Naive thymus-derived CD4-positive, alpha-beta T cell (primary cell): ENCODE measurements at places on chromosomes 7 and 10. TPM values are rescaled to one million over a fixed set of nuclear protein-coding genes. Genes with fewer than 3 reads are reported as not detected.

GRCh38 chr7:142866361-142867096 is 11.7 kb downstream of the EPHB6 start:
- H3K4me1 ChIP-seq, result no peaks in the 10 kb centered on the region
- no peaks in the 10 kb centered on the region for H3K36me3 ChIP-seq
- no peak overlapping the region for H3K4me3 ChIP-seq
- no peak overlapping the region for H3K27ac ChIP-seq

Gene PDZD7
- 0.77 TPM for total RNA-seq

- no peaks in the 10 kb centered on the region for H3K36me3 ChIP-seq
- H3K27ac ChIP-seq, result no peak overlapping the region
- peaks cover 4% of the 10 kb centered on the region for H3K27me3 ChIP-seq
- H3K4me1 ChIP-seq, result no peaks in the 10 kb centered on the region
These were observed 466.5 kb downstream of the GRID1 start for GRCh38 chr10:85900061-85900460.

Gene ABCC2
- 4.2 TPM for total RNA-seq

Gene CARD11
- 112 TPM for total RNA-seq

Gene IL15RA
- 3.5 TPM for total RNA-seq

Gene THSD7A
- not detected in 2 replicates for total RNA-seq

- H3K36me3 ChIP-seq, result no peaks in the 10 kb centered on the region
- no peak overlapping the region for H3K27ac ChIP-seq
- no peaks in the 10 kb centered on the region for H3K4me1 ChIP-seq
- no peaks in the 10 kb centered on the region for H3K27me3 ChIP-seq
These were observed 18.7 kb upstream of the ATP6V0A4 start for GRCh38 chr7:138816650-138817049.

- no peak overlapping the region for H3K27ac ChIP-seq
- no peaks in the 10 kb centered on the region for H3K4me1 ChIP-seq
- no peak overlapping the region for H3K4me3 ChIP-seq
- no peaks in the 10 kb centered on the region for H3K36me3 ChIP-seq
These were observed 419.8 kb downstream of the GRID1 start for GRCh38 chr10:85946713-85947326.

Gene AKR1C8
- total RNA-seq, result 3.1 TPM
